Colonic mucosa (tissue), 4 donors: ENCODE measurements at places on chromosomes 16 and 17. TPM values are rescaled to one million over a fixed set of nuclear protein-coding genes. Genes with fewer than 3 reads are reported as not detected.

The MPP2 gene
- total RNA-seq = 2.8 TPM

The OR2C1 gene
- not detected for total RNA-seq

GRCh38 chr17:14323522-14323981, 22.7 kb downstream of the HS3ST3B1 start:
- H3K36me3 ChIP-seq = no peaks in the 10 kb centered on the region
- no peak overlapping the region for H3K4me3 ChIP-seq
- H3K27ac ChIP-seq = no peak overlapping the region
- DNase-seq = no peak
- no peaks in the 10 kb centered on the region for H3K4me1 ChIP-seq

GRCh38 chr16:51875834-51876600, 670.9 kb downstream of the TOX3 start:
- DNase-seq = no peak
- peak overlapping the region; percentile 5 for H3K27ac ChIP-seq
- no peaks in the 10 kb centered on the region for H3K4me1 ChIP-seq
- no peaks in the 10 kb centered on the region for H3K36me3 ChIP-seq

The KRTAP9-8 gene
- total RNA-seq = not detected

GRCh38 chr16:66322174-66322573, 44.3 kb upstream of the CDH5 start:
- no peak overlapping the region for H3K4me3 ChIP-seq
- no peaks in the 10 kb centered on the region for H3K4me1 ChIP-seq
- no peak overlapping the region for H3K27ac ChIP-seq

DNA sequence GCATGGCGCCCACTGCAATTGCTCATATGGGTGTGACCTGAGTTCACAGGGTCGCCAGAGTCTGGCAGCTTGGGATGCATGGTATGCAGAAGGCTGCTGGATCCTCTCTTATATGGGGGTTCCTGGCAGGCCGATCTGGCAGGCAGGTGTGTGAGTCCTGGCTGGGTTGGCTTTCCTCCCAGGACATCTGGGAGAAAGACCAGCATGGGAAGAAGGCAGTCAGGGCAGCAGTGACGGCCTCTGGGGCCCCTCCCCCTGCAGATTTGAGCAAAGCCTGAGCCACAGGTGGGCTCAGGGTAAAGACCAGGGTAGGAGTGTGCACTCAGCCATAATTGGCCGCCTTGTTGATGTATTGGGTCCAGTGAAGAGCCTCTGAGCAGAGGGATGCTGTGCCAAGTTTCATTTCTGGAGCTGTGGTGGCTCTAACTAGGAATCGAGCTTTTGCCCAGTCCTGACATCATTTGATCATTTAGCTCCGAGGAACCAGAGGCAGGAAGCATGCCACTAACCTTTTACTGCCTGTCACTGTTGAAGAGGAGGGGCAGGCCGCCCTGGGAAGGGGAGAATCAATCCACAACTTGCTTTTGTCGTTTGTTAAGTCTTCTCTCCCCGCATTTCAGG, 174.3 kb downstream of the CCDC182 start:
- no peaks in the 10 kb centered on the region for H3K4me1 ChIP-seq
- no peak for DNase-seq
- H3K36me3 ChIP-seq = no peaks in the 10 kb centered on the region
- H3K27me3 ChIP-seq = no peaks in the 10 kb centered on the region

The TBX2 gene
- total RNA-seq = 5.0 TPM
